Mesenteric fat pad (tissue), 1 donor: ENCODE measurements at places on chromosomes 11 and 22. TPM values are rescaled to one million over a fixed set of nuclear protein-coding genes. Genes with fewer than 3 reads are reported as not detected.

DNA sequence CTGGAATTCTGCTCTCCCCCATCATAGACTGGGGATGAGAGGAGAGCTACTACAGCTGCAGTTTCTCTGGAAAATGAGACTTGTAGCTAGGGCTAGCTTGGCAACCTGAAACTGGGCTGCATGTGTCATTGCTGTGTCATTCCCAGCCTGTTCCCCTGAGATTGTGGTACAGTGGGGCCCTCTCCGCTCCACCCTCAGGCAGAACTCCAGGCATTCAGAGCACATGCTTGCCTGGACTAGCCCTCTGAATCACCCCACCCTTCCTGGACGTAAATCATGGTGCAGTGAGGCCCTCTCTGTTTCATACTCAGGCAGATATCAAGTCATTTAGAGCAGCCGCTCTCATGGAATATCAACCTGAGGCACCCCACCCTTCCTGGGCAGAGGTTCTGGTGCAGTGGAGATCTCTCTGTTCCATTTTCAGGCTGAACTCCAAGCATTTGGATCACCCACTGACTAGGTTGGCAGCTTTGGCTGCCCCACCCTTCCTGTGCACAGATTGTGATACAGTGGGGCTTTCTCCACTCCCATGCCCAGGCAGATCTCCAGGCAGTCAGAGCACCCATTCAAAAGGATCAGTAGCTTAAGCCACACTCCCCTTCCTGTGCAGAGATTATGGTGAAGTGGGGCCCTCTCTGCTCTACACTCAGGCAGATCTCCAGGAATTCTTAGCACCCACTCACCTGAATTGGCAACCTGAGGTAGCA lies 274.4 kb downstream of the C11orf87 start:
- no peak for DNase-seq

GRCh38 chr22:18091916-18092526 lies 14.2 kb downstream of the PEX26 start:
- DNase-seq = peak; percentile 90

DNA sequence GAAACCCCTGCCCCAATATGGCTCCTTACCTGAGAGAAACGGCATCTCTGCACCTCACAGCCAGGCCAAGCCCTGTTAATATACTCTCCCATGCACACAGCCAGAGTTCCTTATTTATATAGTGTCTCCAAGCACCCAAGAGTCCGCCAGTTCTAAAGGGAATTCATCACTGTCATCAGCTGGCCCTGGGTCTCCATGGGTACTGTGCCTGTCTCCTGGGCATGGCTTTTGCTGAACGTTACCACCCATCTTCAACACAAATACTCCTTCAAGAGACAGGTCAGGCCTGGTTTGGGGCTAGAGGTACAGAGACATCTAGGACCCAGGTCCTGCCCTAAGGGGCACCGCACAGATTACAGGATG lies 1.6 kb upstream of the ATG16L2 start:
- DNase-seq = no peak

C11orf97 gene
- total RNA-seq = not detected

- DNase-seq = no peak
These were observed 146.8 kb downstream of the ENTHD1 start for GRCh38 chr22:39746600-39747262.

DNA sequence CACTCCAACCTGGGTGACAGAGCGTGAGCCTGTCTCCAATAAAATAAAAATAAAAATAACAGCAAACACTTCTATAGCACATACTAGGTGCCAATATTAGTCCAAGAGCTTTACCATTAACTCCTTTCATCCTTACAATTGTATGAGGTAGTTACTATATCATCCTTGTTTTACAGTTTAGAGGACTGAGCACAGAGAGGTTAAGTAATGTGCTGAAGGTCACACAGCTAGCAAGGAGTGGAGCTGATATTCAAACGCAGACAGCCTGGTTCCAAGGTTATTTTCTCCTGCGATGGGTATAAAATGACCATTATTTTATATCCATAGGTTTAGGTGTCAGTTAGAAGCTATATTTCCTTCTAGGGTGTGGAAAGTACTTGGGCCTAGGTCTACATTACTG lies 80.7 kb upstream of the LMO1 start:
- no peak for DNase-seq

DNA sequence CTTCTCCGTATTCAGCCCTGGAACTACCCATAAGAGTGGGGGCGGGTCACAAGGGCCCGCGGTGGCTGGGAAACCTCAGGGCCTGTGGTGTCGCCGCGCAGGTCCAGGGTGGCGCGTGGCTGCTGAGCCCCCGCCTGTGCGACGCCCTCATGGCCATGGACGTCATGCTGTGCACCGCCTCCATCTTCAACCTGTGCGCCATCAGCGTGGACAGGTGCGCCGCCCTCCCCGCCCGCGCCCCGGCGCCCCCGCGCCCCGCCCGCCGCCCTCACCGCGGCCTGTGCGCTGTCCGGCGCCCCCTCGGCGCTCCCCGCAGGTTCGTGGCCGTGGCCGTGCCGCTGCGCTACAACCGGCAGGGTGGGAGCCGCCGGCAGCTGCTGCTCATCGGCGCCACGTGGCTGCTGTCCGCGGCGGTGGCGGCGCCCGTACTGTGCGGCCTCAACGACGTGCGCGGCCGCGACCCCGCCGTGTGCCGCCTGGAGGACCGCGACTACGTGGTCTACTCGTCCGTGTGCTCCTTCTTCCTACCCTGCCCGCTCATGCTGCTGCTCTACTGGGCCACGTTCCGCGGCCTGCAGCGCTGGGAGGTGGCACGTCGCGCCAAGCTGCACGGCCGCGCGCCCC lies 2.4 kb downstream of the DRD4 start:
- DNase-seq = no peak

OR4D11 gene
- not detected for total RNA-seq

GRCh38 chr11:126139111-126140091 lies 72.0 kb downstream of the RPUSD4 start:
- no peak for DNase-seq

DDTL gene
- total RNA-seq = 1.2 TPM

GRCh38 chr22:30297991-30298701 lies 8.8 kb upstream of the CASTOR1 start:
- no peak for DNase-seq

DNA sequence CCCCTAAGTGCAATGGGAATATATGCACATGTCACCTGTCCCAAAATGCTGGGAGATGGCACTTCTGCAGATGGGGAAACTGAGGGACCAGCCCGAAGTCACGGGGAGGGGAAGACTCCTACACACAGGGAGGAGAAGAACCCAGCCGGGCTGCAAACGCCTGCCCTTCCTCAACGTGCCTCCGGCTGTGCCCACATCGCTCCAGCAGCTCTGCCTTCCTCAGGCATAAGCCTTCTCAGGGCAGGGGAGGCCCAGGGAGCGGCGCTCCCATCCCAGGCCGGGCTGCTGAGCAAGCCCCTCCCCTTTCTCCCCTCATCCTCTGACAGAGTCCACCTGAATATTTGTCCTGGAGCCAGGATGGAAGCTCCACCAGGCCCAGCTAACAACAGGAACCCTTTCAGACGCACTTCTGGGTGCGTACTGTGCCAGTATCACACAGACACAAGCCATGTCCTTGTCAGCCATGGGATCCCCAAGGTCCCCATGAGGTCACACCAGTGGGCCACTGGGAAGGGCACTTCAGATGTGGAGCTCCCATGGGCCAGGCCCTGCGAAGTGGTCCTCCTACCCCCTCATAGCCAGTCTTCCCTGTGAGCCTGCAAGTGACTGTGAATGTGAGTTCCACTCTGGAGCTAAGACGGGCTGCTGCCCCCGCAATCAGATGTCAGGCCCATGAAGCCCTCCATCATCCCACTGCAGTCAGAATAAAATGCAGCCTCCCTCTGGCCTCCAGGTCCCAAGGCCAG lies 2.5 kb upstream of the CD81 start:
- DNase-seq = no peak

- no peak for DNase-seq
These were observed 30.3 kb downstream of the TNKS1BP1 start for GRCh38 chr11:57294225-57295131.

DNA sequence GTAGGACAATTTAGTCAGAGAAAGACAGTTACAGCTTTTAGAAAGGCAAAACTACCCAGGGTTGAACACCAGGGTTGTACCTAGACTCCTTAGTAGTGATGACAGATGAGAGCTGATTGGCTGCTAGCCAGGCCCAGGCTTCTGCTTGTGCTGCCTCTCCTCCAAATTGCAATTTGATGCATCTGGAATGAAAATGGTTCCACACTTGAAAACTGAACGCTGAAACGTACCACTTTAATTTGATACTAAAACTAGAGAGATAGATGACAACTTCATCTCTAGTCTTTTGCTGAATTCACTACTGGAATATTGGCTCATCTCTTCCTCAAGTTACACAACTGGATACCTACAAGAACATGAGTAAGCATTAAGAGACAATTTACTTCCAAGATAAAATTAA lies 19.2 kb upstream of the FNBP4 start:
- DNase-seq = no peak

DNA sequence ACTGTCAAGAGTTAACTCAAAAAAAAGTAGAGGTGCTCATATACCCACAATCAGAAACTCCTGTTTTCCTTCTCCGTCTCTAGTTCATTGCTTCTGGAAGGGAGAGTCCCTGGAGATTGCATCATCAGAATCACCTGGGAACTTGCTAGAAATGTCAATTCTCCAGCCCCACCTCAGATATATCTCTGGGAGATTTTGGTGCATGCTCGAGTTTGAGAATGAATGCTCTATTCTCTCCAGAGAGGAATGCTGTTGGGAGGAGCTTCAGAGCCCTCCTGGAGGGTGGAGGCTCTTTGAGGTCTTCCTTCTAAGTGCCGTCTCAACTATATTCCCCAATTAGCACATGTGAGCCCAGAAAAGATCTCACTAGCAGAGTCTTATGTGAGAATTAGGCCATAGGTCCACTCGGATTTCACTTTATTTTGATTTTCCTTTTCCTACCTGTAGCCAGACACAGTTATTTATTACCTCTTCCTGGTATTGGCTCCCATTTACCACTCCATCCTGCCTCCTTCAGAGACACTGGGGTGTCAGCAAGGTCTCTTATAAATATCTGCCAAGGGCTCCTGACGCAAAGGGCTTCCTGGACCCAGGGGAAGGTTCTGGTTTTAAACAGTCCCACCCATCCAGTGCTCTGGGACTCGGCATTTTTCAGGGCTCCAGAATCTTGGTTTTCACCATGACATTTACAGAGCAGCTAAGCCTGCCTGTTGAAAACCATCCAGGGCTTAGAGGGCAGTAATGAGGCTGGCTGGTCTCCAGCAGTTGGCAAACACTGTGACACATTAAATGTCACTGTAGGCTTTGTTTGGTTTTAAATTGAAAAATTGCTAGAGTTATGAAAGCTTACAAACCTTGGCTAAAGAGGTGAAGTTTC lies 136.2 kb downstream of the CD44 start:
- DNase-seq = no peak

JAML gene
- 7.9 TPM for total RNA-seq

DNA sequence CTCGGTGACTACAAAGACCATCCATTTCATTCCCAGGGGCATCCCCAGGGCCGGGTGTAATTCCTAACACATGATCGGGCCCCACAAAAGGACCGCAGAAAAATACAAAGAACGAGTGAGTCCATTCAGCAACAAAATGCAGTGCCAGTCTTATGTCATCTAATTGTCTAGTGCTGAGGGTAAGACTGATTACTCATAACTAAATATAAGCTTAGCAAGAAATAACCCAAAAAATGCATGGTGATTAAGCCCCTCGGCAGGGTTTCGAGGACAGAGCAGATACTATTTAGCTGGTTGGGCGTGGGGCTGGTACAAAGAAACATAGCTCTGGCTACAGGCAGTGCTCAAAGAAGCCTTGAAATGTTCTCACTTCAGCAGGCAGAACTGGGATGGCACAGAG lies 1078.9 kb downstream of the OPCML start:
- no peak for DNase-seq

NFRKB gene
- total RNA-seq = 17.7 TPM

KRTAP5-7 gene
- 0.39 TPM for total RNA-seq

DNA sequence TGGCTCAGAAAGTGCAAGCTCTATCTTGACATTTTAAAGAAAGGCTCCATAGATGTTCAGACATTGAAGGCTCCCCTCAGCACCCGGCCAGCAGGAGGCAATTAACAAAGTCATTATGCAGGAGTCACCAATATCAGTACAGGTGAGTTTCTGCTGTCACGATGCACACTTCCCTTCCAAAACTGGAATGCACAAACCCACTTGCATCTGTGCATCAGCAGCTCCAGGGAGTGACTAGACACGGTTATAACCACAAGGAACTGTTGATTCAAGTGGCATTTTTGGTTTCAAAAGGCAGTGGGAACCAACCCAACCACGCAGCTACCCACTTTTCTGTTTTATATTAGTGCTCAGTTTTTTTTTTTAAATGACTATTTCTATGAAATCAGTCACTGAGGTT lies 293.9 kb upstream of the NARS2 start:
- no peak for DNase-seq

- no peak for DNase-seq
These were observed 19.0 kb downstream of the TENM4 start for GRCh38 chr11:79421820-79422219.

CYP2R1 gene
- total RNA-seq = 6.3 TPM

DEFB131B gene
- not detected for total RNA-seq

DNA sequence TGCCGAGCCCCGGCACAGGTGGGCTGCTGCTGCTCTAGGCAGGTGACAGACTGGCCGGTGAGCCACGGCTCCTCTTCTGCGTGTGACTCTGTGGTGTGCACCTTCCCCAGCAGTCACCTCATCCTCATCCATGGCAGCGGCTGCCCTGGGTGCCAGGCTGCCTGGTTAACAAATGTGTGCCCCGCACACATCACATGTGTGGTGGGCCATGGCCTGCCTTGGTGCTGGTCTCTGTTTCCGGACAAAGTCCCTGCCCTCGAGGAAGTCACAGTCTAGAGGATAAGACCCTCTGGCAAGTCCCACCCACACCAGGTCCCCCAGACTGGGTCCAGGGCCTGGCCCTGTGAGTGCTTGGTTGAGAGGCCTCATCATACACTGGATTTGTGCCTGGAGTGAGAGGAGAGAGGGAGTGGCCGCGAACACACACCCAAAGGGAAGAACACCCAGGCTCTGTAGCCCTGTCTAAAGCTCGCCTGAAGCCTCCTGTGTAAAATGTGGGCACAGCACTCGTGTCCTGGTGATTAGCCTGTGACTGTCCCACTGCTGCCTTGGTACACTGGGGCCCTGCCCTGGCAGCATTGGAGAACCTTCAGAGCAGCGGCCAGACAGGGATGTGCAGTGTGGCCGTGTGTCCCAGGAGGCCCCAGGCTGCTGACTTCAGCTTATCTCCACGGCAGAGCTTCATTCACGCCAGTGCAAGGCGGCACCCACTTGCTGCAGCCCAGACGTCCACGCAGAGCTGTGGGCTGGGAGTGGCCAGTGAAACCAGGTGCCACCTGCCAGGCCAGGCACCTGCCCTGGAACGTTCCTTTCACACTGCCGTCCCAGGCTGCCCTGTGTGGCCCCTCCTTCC lies 269.9 kb downstream of the TBC1D22A start:
- DNase-seq = no peak

GRCh38 chr11:114134870-114135269 lies 75.4 kb downstream of the ZBTB16 start:
- no peak for DNase-seq

DNA sequence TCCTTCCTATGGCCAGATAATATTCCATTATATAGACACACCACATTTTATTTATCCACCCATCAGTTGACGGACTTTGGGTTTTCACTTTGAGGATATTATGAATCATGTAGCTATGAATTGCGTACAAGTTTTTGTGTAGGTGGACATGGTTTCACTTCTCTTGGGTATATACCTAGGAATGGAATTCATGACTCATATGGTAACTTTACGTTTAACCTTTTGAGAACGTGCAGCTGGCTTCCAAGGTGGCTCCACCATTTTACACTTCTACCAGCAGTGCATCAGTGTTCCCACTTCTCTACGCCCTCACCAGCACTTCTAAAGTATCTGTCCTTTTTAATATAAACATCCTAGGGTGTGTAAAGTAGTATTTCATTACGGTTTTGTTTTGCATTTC lies 112.0 kb downstream of the PLEKHA7 start:
- no peak for DNase-seq

MB gene
- total RNA-seq = 0.55 TPM

GRCh38 chr22:35620624-35621251 lies 3.6 kb upstream of the MB start:
- no peak for DNase-seq
